ENCODE measurements at places on chromosomes 12 and 14. TPM values are rescaled to one million over a fixed set of nuclear protein-coding genes. Genes with fewer than 3 reads are reported as not detected.
A peak's percentile ranks its signal among the peaks of the same experiment; 100 is the strongest.

The RDH12 gene
- total RNA-seq = not detected

- peak; percentile 88 for DNase-seq
Measured at GRCh38 chr14:24113801-24114531, 611 bp upstream of the DCAF11 start.

- DNase-seq = no peak
Measured at GRCh38 chr12:66331814-66332213, 29.5 kb downstream of the HELB start.

GRCh38 chr14:67620217-67620785 lies 581 bp downstream of the ARG2 start:
- no peak for DNase-seq

The DBX2 gene
- total RNA-seq = not detected

DNA sequence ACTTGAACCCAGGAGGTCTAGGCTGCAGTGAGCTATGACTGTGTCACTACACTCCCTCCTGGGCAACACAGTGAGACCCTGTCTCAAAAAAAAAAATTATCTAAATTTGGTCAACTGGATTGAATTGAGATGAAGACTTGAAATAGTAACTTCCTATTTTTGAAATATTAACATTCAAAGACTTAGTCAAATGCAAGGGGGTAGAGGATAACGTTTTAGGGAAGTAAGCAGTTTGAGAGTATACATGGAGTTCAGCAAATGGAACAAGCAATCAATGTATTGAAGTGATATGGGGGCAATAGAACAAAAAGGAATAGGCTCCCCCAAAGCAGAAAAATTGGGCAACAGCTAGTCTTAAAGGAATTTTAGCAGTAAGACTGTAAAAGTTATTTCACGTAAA lies 4.6 kb upstream of the MFAP5 start:
- DNase-seq = no peak

DNA sequence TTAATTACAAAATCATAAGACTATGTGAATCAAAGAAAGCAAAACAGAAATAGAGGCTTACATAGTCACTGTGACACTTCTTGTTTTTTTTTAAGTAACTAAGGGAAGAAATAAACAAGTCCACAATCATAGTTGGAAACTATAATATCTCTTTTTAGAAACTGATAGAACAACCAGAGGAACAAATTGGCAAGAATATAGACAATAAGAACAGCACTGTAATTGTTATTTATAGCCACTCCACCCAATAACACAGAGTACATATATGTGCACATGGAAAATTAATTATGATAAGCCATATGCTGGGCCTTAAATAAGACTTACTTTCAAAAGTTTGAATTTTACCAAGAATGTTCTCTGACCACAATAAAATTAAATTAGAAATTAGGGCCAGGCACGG lies 101.1 kb downstream of the PLEKHG7 start:
- DNase-seq = no peak

GRCh38 chr12:64431791-64432190 lies 20.1 kb upstream of the TBK1 start:
- no peak for DNase-seq

The BCL11B gene
- total RNA-seq = not detected

- DNase-seq = no peak
Measured at GRCh38 chr14:100118396-100119011, 40.9 kb downstream of the DEGS2 start.

The GLIPR1L1 gene
- total RNA-seq = not detected

- DNase-seq = no peak
Measured at GRCh38 chr12:41850046-41850445, 294.6 kb downstream of the GXYLT1 start.

DNA sequence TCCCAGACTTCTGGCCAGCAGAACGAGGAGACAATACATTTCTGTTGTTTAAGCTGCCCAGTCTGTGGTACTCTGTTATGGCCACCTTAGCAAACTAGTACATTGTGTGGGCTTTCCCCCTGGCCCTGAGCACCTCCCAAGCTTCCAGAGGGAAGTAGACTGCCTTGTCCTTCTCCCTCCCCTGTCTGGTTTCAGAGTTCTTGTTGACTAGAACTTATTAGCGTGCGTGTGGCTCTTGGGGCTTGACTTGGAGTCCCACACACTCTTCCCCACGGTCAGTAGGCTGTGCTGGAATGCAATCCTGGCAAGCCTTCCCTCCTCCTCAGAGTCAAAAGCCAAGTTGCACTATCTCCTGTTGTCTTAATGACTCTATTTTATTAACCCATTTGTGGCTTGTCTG lies 27.7 kb downstream of the FBLN5 start:
- no peak for DNase-seq

DNA sequence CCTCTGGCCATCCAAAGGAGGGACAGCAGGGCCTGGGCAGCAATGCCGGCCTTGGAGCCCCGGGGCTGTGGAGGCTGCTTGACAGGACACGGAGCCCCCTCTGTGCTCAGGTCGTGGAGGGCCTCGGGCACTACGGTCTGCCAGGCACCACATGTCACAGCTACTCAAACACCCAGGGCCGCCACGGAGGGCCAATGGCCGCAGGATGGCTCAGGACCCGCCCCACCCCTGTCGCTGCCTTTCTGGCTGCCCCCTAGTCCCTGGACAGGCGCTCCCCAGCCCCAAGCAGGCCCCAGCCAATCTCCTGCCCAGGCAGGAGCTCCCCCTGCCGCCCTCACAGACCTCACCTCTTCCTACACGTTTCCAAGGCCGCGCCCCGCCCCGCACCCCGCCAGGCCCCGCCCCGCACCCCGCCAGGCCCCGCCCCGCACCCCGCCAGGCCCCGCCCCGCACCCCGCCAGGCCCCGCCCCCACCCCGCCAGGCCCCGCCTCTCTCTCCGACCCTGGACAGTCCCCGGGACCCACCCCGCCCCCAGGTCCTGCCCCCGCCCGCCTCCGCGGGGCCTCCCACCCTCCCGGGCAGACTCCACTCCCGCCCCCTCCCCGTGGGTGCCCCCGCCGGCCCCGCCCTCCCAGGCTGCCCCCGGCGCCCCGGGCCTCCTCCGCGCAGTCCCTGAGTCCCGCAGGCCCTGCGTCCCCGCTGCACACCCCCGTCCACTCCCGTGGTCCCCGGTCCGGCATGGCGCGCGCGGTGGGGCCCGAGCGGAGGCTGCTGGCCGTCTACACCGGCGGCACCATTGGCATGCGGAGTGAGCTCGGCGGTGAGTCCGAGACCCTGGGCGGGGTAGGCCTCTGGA lies at the start of gene ASPG:
Gene ASPG, plus strand, starts transcription at position 669 of the 857 bp plus-strand sequence. Its CDS starts 71 bp downstream, at position 740.
- DNase-seq = no peak

DNA sequence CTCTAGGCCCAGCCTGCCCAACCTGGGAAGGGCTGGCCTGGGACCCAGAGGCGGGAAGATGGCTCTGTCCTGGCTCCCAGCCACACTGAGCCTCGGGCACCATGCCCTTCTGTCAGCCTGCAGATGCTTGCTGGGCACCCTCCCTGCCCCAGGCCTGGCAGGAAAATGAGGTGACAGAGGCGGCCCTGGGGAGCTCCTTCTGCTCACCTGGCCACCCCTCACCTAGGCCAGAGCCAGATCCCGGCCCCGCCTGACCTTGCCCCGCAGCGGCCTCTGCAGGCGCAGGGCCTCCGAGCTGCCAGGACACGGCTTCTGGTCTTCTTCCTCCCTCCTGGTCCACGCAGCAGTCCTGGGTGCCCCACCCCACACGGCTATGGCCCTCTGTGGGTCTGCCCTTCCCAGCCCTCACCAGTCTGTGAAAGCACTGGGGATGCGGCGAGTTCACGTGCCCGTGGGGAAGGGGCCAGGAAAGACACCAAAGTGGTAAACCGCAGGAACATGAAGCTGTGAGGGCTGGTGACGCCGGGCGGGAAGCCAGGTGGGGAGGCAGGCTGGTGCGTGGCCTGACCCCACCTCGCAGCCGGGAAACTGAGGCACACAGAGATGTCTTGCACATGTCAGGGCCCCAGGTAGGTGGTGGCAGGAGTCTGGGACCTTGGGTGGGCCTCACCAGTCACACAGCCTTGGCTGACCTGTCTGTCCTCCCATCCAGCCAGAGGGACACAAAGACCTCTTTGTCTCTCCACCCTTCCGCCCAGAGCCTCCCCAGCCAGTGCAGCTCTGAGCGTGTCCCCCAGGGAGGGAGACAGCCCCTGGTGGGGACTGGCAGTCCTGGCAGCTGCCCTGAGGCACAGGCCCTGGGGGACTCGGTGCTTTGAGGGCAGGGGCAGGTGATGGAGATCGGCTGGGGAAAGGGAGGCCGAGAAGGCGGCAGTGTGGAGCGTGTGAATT lies 12.8 kb downstream of the BAG5 start:
- DNase-seq = no peak

DNA sequence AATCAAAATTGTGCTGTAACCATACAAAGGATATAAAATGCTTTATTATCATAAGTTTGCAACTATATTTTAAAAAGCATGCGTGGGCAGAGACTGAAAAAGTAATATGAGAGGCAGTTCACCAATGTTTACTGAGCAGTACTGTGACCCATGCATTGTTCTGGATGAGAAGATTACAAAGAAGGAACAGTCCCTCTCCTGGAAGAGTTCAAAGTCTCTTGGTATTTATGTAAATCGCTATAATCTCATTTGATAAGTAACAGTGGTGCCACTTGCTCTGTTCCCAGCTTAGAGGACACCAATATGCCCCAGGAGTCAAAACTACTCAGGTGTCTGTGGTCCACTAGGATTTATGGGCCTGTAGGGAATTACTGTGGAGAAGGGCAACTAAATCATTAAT lies 2.1 kb upstream of the CMAS start:
- DNase-seq = no peak

DNA sequence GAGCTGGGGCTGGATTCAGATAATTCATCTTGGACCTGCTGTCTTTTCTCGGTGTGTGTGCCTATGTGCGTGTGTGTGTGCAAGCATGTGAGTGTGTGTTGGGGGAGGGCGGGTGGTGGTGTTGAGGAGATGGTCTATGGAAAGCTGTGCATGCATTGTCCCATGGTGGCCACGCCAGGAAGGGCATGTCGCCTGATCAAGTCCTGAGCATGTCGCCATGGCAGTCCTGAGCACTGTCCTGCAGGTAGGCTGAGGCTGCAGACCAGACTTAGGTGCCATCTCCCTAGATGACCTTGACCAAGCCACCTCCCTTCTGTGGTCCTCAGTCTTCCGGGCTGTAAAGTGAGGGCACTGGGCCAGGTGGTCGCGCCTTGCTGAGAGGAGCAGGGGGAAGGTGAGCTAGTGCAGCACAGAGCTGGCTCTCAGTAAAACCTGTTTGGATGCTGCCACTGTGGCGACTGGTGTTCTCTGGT lies 81.4 kb downstream of the PAPOLA start:
- DNase-seq = no peak

The IL26 gene
- not detected for total RNA-seq

DNA sequence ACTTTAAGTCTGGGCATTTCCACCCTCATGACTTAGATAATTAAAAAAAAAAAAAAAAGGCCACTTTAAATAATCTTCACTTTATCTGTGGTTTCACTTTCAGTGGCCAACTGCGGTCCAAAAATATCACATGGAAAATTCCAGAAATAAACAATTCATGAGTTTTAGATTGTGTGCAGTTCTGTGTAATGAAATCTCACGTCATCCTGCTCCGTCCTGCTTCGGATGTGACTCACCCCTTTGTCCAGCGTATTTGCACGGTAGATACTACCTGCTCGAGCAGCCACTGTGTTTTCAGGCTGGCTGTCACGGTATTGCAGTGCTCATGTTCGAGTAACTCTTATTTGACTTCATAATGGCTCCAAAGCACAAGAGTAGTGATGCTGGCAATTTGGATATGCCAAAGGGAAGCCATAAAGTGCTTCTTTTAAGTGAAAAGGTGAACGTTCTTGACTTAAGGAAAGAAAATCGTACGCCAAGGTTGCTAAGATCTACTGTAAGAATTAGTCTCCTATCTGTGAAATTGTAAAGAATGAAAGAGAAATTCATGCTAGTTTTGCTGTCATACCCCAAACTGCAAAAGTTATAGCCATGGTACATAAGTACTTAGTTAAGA lies 2.4 kb downstream of the E2F7 start:
- DNase-seq = peak; percentile 30

GRCh38 chr14:42027271-42027670 lies 420.6 kb downstream of the LRFN5 start:
- DNase-seq = no peak

DNA sequence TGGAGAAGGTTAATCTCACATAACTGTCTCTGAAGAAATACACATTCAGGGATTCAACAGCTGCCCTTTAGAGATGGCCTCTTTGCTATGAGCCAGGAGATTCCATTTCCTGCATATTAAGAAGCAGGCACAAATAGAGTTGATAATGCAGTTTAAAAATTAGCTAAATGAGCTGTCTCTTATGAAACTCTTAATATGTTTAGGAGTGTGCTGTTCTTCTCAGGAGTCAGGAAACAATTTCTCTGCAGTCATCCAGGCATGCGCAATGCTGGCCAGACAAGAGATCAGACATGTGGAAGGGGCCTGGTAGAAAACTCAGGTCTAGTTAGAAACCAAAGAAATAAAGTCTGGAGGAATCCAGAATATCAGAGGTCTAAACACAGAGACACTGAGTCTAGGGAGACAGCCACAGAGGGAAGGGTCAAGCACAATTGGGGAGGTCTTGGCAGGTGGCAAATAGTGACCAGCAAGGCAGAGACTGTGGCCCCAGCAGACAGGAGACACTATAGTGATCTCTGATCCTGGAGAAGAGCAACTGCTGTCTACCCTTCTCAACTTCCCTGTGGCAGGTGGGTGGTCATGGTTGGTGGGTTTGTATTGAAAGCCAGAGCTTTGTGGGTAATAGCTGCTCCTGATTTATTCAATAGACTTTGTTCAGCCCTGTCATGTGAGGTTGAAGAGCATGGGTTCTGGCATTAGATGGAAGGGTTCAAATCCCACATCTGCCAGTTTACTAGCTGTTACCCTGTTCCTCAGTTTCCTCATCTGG lies 185.8 kb upstream of the RMST start:
- no peak for DNase-seq

The TAS2R43 gene
- not detected for total RNA-seq

- DNase-seq = no peak
Measured at GRCh38 chr14:97624985-97625384, 827.8 kb downstream of the VRK1 start.

The KLRD1 gene
- total RNA-seq = not detected

DNA sequence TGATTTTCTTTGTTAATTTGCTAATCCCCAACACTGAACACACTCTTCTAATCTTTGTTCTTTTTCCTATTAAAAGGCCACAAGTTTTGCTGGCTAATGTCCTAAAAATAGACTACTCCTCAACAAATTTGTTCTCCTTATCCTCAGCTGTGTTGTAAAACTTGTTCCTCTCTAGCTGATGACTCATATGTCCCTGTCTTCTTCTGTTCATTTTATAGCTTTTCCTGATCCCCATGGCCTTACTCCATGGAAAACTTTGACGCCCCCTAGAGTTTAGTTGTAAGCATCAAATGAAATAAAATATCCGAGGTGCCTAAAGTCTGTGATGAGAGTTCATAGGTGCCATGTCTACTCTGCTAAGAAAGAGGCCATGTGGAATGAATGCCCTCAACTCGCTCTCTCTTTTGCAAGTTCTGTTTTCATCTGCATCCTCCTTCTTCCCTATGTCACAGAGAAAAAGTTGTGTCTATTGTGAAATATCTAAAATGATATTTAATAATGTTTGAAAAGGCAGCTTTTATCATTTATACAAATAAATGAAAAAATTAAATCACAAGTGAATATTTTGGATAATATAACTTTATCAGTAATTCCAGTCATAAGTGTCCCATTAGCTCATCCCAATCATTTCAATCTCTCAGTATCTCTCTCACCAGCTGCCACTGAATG lies 237.9 kb downstream of the IPO8 start:
- DNase-seq = peak; percentile 8

The CLECL1 gene
- not detected for total RNA-seq
